ENCODE measurements at places on chromosomes 4 and X. TPM values are rescaled to one million over a fixed set of nuclear protein-coding genes. Genes with fewer than 3 reads are reported as not detected.

AMBN gene
- total RNA-seq: not detected

NXF3 gene
- total RNA-seq: not detected

GPC3 gene
- total RNA-seq: 16.4 TPM

ZNF595 gene
- 11.0 TPM for total RNA-seq

BEND4 gene
- not detected for total RNA-seq

MTTP gene
- 0.25 TPM for total RNA-seq

BEX3 gene
- total RNA-seq: 678 TPM
